ENCODE measurements at places on chromosomes 7 and 10. TPM values are rescaled to one million over a fixed set of nuclear protein-coding genes. Genes with fewer than 3 reads are reported as not detected.

Gene GIMAP4
- 24.0 TPM for polyA plus RNA-seq

Gene NKX1-2
- polyA plus RNA-seq, result not detected

Gene UNC5B
- polyA plus RNA-seq, result 54.5 TPM

DNA sequence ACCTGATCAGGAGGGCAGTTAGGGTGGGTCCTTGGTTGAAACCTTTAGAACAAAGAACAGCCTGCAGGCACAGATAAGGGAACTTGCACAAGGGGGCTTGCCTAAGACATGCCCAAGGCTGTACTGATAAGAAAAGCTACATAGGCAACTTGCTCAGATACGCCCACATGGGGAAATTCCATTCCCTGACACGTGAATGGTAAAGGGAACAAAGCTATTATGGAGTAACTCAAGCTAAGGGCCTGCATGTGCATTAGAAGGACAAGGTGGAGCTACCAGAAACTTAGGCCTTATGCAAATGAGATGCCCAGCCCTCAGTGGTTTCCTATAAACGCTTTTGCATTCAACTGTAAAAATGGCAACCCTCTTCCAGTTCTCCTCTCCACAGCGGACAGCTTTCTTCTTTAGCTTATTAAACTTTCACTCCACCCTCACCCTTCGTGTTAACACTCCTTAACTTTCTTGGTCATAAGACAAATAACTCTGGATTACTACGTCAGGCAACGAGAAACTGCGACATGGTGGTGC is 1192.1 kb upstream of the CELF2 start:
- DNase-seq, result no peak

GRCh38 chr7:63067897-63068585 is 930.6 kb upstream of the ZNF722 start:
- DNase-seq, result no peak

DNA sequence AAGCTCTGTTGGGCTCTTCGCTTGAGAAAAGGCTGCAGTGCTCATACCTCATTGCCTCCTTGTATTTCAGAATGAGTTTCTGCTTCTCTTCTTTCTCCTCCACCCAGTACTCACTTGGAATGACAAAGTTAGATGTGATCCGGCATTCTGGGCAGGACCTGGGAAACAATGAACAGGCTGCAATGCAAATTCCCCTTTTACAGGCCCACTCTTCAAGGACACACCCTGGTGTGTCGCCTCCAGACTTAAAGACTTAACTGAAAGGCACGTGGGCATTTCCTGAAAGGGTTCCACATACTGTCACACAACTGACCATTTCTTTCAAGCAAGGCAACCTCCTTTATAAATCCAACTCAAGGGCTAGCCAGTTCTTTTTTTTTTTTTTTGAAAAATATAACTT is 23.6 kb downstream of the MKRN1 start:
- DNase-seq, result no peak

Measured in right renal pelvis (tissue), 4 donors.